ENCODE measurements at places on chromosomes 16 and 17.

- DNase-seq: no peak
Observed at GRCh38 chr16:54976651-54977200, 46.1 kb downstream of the IRX5 start.

GRCh38 chr17:65197201-65197600 lies 60.0 kb downstream of the RGS9 start:
- DNase-seq: no peak

DNA sequence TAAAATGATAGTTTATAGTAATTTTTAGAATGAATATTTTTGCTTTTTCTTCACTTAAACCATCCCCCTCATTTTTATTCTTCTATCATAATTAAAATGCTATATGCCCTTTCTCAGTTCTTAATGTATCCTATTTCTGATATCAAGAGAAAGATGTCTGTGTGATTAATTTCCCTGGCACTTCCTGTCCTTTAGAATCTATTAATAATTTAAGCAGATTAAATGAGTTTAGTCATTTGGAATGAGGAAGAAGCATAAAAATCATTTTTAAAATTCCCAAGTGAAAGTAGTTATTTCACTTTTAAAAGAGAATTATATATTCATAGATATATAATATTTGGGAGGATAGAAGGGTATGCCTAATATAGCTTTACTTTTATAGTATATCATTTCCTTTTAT lies 27.8 kb upstream of the CDR2 start:
- no peak for DNase-seq

DNA sequence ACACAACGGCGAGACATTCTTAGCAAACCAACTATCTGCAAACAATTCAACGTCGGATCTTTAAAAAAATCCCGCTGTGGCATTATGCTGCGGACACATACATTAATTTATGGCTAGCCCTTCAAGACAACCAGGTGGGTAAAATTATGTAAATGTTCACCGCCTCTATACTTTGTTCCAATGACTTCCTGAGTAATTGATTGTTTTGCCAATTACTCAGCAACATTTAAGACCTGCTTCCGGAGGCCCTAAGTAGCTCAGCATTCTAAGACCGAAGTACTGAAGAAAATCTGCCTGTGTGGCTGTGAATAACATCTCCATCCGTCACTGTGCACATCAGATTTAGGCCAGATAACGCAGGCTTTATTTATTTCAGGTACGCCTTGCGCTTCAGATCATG lies 23.3 kb downstream of the QPRT start:
- peak; percentile 45 for DNase-seq

DNA sequence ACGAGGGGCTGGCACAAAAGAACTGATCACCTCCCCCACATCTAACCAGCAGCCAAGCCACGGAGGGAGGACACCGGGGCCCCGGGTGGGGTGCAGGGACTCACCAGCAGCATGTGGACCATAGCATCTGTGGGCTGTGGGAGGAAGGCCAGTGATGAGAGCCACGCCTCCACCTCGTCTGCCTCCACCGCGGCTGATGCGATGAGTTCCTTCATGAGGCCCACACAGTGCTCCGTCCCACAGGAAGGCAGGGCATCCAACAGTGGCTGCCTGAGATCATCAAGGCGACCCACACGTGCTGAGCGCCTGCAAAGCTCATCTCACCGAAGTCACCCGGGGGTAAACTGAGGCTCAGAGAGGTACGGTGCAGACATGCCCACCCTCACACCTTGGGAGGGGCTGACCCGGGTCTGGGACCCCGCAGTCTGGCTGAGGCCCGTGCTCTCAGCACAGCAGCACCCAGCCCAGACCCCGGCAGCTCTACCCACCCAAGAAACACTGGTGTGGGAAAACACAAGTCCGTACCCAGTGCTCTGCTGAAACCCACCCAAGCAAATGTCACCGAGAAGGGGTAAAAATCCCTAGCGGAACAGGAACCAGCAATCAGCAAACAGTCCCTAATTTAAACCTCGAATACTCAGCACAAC lies 85.9 kb downstream of the LITAF start:
- DNase-seq: no peak

GRCh38 chr17:28892024-28892423 lies 5.5 kb downstream of the FLOT2 start:
- no peak for DNase-seq

Measured in activated CD4-positive, alpha-beta T cell treated with anti-CD3 and anti-CD28 coated beads, Interleukin-2, Interleukin-4, amounts not matched to agents 100 ng/mL and 50 ng/mL, durations not matched to agents 16 hours and 8 hours (primary cell).